SW 1271 (cell line): ENCODE measurements at places on chromosomes 2 and 18.

- no peak for DNase-seq
These were observed 9.9 kb downstream of the COL3A1 start for GRCh38 chr2:188984065-188984491.

- DNase-seq: no peak
These were observed 304.6 kb downstream of the XIRP2 start for GRCh38 chr2:167192833-167193232.

GRCh38 chr2:221034026-221034701 lies 537.9 kb downstream of the EPHA4 start:
- DNase-seq: no peak

- DNase-seq: no peak
These were observed 67.6 kb downstream of the FHOD3 start for GRCh38 chr18:36364911-36365624.

GRCh38 chr2:51454177-51454576 lies 422.2 kb upstream of the NRXN1 start:
- DNase-seq: no peak

DNA sequence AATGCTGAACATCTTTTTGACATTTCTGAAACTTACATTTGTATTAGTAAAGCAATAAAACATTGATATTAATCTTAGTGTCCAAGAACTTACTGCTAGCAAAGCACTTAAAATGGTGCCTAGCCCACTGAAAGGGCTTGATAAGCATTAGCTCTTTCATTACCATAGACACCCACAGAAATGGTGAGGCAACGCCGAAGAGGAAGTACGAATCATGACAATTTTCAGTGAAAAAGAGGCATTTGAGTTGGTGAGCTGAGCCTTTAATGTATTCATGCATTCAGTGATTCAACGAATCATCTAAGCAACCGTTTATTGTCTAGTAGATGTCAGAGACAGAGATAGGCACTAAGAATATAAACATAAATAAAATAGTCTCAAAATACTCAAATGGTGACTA lies 101.1 kb downstream of the PIGN start:
- DNase-seq: no peak

DNA sequence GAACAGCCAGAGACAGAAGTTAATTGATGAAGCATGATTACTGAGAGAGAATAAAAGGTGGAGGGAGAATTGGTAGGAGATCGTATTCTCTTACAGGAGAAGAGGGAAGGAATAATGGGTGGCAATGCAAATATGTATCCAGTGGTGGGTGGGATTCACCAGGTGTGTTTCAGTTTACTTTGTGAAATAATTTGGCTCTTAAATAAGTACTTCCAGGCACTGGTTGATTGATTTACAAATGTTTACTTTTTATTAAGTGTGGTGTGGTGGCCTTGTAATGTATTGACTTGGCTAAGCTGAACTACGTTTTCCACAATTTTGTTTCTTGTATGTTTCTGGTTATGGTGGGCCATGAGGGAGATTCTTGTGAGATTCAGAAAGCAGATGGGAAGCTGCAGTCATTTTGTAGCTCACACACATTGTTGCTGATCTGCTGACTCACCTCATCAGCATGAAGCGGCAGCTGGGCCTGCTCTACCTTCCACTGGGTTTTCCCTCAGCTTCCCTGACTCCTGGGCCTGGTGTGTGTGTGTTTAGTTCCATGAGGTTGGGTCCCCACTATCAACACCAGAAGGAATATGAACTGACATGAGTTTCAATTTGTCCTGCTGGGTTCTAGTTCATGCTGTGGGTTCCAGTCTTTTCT lies 32.6 kb downstream of the MYL12B start:
- DNase-seq: no peak

GRCh38 chr2:168889635-168890005 lies 610 bp downstream of the SPC25 start:
- no peak for DNase-seq

DNA sequence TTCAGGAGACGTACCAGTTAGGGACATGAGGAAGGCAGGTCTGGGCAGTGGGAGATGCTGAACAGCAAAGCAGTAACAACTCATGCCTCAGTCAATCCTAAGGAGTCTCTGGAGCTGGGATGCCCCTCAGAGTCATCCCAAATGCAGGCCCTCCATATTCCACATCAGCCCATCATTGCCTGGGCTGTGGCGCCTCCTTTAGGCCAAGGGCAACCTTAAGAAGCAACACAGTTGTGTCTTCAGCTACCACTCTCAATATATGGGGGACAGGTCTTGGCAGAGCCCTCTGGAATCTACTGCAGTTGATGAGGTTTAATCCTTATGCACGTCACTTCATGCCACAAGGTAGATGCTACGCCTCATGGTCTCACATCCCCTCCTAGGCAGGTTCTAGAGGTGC lies 682.0 kb upstream of the RAB6C start:
- DNase-seq: no peak

GRCh38 chr18:58362027-58362575 lies 266.8 kb downstream of the ALPK2 start:
- no peak for DNase-seq

DNA sequence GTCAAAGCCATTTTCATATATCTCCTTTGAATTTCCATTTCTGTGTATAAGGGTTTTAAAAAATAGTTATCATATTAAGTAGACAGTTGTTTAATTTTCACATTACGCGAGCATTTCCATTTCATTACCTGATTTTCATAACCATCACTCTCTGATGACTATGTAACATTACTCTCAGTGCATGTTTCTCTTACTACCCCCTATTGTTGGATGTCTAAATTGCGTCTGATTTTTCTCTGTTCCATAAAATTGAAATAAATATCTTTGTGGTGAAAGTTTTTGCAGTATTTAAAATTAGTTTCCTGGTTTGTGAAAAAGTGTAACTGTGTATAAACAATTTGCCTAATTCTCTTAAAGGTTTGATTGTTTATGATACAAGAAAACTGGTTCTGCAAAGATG lies 123.8 kb downstream of the MYO1B start:
- DNase-seq: peak; percentile 24

GRCh38 chr2:102585847-102586404 lies 33.4 kb upstream of the SLC9A2 start:
- no peak for DNase-seq

DNA sequence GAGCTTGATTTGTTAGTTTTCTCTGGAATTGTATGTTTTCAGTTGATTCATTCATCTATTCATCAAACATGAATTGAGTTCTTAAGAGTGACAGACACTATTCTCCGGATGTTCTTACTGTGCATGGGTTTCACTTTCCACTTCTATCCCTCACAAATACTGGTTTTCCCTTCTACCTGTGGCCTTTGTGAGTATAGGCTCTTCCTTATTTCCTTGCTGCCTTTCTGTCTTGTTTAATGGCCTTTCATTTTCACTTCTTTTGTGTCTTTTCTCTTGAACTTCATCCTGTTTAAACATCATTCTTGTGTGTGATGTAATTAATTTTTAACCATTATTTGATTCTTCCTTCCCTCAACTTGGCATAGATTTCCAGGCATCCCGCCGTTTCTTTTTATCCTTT lies 90.7 kb downstream of the CRIM1 start:
- no peak for DNase-seq

DNA sequence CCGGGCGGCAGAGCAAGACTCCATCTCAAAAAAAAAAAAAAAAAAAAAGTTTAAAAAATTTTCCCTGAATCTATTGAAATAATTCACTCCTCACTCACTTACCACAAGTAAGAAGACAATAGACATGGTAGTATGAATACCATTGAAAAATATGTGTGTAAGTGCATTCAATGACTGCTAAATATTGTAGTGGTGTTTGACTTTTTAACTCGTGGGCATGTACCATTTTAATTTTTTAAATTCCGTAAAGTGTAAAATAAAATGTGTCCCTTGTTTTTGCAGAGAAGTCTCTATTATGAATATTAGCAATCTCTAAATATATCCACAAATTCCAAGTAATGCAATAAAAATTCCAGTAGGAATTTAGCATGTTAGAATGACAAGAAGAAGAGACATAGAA lies 134.1 kb downstream of the COPS8 start:
- no peak for DNase-seq

DNA sequence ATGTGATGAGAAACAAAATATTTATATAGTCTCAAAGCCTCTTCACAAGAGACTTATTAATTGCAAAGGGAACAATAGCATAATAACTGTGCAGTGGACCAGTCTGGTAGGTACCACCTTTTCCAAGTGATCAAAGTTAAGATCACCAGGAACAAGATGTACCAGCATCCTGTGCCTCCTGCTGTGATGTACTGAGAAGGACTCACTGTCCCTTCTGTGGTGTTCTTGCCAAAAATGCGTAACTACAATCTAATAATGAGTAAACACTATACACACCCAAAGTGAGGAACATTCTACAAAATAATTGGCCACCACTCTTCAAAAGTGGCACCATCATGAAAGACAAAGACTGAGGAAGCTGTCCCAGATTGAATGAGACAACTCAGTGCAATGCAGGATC lies 14.5 kb downstream of the GNLY start:
- DNase-seq: no peak

DNA sequence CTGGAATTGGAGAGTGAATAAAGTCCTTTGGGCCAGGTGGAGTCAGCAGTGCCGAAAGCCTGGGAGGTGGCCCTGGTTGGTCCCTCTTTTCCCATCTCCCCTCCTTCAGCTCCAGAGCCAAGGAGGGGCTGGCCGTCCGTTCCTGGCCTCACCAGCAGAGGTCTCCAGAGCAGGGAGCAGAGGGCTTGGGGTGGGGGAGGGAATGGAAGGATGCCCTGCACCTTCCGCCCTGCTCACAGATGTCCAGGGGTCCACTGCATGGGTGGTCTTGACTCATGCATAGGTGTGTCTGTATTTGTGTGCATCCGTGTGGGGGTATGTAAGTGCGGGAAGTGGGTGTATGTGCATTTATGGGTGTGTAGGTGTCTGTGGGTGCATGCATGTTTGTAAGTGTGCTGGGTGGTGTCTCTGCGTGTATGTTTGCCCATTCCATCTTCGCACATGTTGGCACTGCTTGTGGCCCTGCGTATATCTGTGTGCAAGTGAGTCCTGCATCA lies 201.8 kb downstream of the ZFP36L2 start:
- peak; percentile 48 for DNase-seq

GRCh38 chr2:107091163-107091864 lies 205.3 kb upstream of the ST6GAL2 start:
- no peak for DNase-seq

GRCh38 chr18:1648712-1649111 lies 744.0 kb downstream of the ADCYAP1 start:
- DNase-seq: no peak

DNA sequence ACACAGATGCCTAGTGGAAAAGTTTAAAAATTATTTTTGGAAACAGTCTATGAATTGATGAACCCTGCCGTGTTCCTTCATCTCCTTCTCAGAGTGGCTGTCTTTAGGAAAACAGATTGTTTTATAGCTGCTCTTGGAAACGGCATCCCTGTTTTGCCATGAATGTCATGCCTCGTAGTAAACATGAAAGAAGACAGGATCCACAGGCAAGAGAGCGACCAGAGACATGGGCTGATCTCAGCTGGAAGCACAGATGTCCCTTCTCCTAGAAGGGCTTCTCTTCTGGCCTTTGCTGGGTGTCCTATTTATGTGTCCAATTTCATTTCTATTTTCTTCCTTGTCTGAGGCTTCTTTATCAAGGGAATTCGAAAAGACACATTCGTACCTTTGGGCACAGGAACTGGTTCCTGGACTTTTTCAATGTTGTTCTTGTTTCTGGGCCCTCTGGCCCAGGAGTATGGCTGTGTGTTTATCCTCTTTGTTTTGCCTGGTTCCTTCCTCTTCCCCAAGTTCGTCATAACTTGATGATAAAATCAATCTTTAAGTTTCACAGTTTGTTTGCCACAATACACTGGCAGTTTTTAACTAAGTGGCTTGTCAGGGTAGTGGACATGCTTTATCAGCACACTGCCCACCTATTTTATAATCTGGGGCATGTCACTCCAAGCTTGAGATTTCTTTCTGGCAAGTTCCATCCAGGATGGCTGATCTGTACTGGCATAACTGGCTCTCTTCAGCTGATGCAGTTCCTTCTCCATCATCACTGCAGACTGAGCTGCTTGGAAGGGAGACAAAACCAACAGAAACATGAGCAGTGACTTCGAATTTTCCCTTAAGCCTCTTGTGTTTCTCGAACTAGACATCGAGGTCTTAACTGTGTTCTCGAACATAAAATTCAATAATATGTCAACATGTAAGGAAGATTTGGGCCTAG lies 63.2 kb upstream of the MGAT4A start:
- no peak for DNase-seq

DNA sequence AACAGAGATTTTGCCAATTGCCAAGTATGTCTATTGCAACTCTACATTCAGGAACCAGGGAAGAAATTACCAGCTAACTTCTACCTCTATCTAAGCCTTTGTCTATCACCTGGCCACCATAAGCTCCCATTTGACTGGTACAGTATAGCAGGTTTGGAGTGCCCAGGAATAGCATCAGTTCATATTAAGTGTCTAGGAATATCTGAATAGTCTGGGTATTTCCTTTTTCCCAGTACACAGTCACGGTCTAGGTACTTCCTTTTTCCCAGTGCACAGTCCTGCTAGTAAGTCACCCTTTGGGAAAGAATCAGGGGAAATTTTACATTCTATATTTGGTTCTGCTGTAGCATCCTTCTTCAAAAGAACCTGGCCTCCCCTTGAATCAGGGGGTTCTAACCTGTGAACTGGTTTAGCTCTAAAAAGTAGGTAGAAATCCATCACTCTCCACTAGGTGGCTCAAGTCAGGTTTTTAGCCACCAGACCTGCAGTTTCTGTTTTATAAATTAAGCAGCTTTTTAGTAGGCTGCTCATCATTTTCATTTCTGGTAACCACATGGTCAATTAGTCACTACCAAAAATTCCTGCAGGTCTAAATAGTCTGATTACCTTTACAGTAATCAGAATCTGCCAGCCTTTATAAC lies 49.3 kb upstream of the DNAJC10 start:
- peak; percentile 39 for DNase-seq

- no peak for DNase-seq
These were observed 231.1 kb downstream of the RAD51AP2 start for GRCh38 chr2:17287183-17287582.

DNA sequence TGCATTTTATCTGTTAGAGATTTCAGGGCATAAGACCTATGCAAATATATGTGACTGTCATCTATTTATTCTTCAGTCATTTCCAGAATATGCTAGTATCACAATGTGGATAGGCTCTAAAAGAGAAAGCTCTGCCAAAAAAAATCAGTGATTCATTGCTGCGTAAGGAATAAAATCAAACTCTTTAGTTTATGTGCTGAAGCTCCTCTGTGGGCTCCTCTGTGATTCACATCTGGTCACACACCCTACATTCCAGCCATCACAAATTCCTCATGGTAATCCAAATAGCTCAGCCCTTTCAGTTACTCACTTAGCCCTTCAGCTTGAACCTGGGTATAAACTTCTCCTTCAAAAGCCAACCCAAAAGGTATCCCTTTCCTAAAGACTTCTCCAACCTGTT lies 21.4 kb downstream of the DLGAP1 start:
- no peak for DNase-seq

DNA sequence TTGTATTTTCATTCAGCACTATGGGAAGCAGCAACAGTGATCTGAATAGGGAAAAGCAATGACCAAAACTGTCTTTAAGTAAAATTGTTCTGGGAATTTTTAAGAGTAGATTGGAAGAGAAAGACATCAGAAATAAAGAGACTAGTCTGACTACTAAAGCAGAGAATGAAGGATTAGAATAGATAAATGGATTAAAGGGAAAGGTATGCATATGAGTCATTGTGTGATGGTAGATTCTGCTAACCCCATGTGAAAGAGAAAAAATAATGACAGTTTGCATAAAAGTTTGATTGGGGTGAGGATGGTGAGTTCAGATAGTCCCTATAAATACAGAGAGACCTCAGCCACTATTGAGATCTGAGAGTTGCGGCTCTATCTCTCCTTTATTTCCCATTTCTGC lies 139.6 kb upstream of the DCC start:
- no peak for DNase-seq

- DNase-seq: no peak
These were observed 43.0 kb downstream of the LRATD1 start for GRCh38 chr2:14675489-14675888.

- peak; percentile 33 for DNase-seq
These were observed 52.1 kb downstream of the CYRIA start for GRCh38 chr2:16613539-16614011.
